ENCODE measurements at places on chromosomes 16 and 17.
A peak's percentile ranks its signal among the peaks of the same experiment; 100 is the strongest.

DNA sequence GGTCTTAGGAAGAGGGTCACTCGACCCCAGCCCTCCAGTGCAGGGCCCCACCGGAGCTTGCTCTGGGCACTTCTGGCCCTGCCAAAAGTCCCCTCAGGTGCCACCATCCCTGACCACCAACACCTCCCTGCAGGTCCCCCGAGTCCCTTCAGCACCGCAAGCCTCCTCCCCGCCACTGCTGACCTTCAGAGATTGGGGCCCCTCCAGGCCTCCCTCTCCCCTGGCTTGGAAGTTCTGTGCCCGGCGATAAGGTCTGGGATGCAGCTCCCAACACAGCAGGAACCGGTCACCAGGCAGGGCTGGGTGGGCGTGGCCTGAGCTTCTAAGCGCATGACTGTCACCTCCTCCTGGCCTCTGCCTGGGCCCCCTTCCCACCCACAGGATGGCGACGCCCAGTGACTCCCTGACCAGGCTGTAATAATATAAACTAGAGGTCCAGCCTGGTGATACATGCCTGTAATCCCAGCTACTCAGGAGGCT lies 11.2 kb downstream of the PIEZO1 start:
- no peak for DNase-seq

DNA sequence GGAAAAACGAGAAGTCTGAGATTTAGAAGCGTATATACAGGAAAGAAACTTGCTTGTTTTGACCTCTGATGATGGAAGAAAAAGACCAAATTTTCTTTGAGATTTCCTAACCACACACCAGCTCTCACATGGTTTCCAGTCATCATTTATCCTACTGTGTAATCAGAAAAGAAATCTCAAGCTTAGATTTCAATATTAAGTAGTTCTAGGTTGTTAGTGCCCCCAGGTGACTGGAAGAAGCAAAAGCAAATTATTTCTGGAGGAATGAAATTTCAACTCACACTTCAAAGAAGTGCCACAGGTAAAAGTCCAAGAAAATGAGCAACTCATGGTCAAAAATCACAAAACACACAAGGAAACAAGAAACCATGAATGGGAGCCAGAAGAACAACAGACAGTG lies 51.8 kb upstream of the KDM6B start:
- DNase-seq: peak; percentile 25

GRCh38 chr16:83403761-83404160 lies 404.0 kb upstream of the HSBP1 start:
- DNase-seq: peak; percentile 43

- DNase-seq: no peak
These were observed 31.2 kb downstream of the NDEL1 start for GRCh38 chr17:8466873-8467272.

DNA sequence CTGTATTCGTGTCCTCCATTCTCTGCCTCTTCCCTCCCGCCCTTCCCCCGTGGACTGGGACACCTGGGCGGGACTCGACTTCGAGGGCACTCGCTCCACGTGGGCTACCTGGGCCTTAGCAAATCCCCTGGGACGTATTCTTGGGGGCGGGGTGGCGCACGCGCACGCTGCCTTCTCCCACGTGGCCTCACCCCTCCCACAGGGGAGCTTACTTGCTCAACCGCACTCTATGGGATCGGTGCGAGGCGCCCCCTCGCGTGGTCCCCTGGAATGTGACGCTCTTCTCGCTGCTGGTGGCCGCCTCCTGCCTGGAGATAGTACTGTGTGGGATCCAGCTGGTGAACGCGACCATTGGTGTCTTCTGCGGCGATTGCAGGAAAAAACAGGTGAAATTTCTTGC lies 3.5 kb downstream of the VMO1 start:
- DNase-seq: no peak

GRCh38 chr17:19384723-19385391 lies 2.1 kb downstream of the MFAP4 start:
- DNase-seq: no peak

DNA sequence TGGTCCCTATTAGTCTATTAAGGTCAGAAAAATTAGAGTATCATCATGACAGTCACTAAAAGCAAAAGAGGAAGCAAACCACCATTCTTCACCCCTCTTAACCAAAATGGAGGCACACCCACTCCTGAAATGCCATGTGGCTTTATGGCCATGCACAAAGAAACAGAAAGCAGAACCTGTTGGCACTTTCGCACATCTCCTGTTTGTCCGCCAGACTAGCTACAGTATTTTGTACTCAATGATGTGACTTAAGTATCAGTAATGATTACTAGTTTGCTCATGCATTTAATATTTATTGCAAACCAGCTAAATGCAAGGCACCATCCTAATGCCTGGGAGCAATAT lies 70.2 kb upstream of the GNAO1 start:
- no peak for DNase-seq

Data from HTR-8/SVneo (cell line).